ENCODE measurements at places on chromosomes 4 and X.

GRCh38 chrX:130746709-130747342 is 156.2 kb downstream of the ENOX2 start:
- no peak for DNase-seq

DNA sequence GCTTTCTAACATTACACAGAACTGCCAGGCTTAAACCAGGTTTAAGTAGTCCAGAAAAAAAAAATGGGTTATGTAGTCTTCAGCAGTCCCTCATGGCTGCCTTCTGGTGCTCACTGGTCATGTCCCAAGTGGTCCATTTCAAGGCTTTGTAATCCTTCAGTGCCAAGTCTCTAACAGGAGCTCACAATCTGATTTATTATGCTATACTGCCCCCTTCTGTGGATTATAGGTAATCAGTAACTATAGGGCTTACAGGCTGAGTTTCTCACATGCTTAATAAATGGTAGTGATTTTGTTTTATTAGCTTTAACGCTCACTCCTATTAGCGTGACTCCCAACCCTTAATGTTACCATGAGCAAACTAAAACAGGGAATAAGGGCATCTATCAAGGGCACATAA is 92.5 kb upstream of the EDA2R start:
- DNase-seq = no peak

GRCh38 chr4:182074810-182075209 is 168.4 kb upstream of the TENM3 start:
- DNase-seq = no peak

DNA sequence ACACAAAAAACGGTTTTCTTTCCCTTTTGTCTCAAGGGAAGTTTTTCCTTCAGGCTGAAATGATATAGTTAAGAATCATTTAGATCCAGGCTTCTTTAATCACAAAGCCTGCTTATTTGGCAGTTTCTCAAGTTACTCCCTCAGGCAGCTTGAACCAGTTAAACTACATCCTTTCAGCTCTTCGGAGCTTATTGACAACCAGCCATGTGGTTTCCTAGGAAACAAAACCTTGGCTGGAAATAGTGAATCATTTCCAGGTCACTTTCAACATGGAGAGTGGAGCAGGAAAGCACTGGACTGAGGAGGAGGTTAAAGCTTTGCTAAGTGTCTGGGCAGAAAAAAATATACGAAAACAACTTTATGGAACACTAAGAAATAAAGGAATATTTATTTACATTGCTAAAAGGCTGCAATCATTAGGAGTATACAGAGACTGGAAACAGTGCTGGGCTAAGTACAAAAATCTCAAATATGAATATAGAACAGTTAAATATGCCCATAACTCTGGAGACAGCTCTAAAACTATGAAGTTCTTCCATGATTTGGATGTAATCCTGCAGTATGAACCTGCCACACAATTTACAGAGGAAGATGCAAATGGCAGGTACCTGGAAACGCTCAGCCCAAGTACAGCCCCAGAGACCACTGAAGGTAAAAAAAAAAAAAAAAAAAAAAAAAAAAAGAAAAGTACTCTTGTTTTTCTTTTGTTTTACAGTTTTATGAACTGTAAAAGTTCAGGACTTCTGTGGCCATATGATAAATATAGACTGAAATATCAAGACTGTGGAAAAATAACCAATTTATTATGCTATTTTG is 23.2 kb upstream of the AASDH start:
- peak; percentile 76 for DNase-seq

DNA sequence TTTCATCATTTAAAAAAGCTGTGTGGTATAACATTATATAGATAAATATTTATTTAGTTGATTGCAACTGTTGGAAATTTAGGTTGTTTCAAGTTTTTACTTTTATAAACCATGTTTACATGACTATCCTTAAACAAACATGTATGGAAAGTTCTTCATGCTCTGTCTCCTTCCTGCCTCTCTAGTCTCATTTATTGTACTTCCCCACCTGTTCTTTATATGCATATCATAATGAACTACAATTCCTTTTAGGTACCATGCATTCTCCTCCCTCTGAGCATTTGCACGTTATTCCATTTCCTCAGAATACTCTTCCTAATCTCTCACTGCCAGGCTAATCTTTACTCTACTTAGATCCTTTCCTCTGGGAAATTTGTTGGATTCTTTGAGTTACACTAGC is 16.9 kb upstream of the ADH6 start:
- no peak for DNase-seq

GRCh38 chr4:184977747-184978146 is 40.5 kb upstream of the HELT start:
- no peak for DNase-seq

DNA sequence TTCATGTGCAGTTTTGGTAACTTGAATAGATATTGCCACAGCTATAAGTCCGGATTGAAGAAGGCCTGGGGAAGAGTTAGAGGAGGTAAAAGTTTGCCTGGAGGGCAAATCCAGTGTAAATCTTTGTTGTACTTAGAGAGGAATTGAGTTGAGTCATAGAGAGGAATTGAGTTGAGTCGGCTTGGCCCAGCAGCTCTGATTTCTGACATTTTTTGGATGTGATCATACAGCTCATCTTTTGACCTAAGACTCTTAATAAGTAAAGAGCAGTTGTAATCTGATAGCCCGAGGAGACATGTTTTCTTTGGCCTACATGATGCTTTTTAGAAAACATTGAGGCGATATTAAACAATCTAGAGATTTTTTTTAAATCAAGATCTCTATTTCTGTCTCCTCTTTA is 3.9 kb downstream of the KIT start:
- DNase-seq = no peak

GRCh38 chr4:77631276-77631675 is 25.7 kb downstream of the CXCL13 start:
- DNase-seq = no peak
